ENCODE measurements at places on chromosomes 4 and X.
A peak's percentile ranks its signal among the peaks of the same experiment; 100 is the strongest.

GRCh38 chr4:61723492-61723891 lies 523.4 kb downstream of the ADGRL3 start:
- no peak for DNase-seq

GRCh38 chr4:118784776-118785175 lies 51.1 kb downstream of the SEC24D start:
- DNase-seq = no peak

DNA sequence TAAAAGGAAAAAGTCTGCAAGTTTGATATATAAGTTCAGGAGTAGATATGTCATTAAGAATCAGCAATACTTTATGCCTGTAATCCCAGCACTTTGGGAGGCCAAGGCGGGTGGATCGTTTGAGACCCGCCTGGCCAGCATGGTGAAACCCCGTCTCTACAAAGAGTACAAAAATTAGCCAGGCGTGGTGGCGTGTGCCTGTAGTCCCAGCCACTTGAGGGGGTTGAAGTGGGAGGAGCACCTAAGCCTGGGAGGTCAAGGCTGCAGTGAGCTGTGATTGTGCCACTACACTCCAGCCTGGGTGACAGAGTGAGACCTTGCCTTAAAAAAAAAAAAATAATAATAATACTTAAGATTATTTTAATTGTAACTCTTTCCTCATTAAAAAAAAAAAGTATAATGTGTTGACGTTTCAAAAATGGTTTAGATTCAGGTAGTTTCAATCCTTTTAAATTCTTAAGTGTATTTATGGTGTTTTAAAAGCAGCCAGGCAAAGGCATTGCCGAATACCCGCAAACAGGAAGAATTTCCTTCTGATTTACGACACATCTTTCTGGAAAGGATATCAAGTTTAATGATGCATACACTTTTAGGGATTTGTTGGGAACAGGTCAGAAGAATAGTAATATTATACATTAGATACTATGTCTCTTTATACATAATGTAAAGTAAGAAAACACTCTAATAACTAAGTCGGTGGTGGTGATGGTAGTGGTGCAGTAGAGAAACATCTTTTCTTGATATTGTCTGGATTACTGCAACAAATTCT lies 80.9 kb downstream of the KDM6A start:
- no peak for DNase-seq

DNA sequence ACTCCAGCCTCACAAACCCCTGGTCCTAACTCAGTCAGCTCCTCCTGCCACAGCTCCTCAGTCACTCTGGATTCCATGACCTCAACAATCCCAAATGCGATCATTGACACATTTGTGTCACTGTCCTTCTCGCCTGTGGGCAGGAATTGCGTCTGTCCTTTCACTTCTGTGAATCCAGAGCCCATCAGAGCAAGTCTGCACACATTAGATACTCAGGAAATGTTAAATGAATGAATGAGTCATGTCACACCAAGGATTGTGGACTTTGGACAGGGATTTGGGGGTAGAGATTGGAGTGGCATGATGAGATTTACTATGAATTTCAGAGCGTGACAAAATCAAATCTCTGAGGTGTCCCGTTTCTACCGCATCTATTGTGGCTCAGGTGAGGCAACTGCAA lies 11.8 kb upstream of the CLDN24 start:
- no peak for DNase-seq

- no peak for DNase-seq
Measured at GRCh38 chr4:18666322-18666721, 644.8 kb upstream of the LCORL start.

DNA sequence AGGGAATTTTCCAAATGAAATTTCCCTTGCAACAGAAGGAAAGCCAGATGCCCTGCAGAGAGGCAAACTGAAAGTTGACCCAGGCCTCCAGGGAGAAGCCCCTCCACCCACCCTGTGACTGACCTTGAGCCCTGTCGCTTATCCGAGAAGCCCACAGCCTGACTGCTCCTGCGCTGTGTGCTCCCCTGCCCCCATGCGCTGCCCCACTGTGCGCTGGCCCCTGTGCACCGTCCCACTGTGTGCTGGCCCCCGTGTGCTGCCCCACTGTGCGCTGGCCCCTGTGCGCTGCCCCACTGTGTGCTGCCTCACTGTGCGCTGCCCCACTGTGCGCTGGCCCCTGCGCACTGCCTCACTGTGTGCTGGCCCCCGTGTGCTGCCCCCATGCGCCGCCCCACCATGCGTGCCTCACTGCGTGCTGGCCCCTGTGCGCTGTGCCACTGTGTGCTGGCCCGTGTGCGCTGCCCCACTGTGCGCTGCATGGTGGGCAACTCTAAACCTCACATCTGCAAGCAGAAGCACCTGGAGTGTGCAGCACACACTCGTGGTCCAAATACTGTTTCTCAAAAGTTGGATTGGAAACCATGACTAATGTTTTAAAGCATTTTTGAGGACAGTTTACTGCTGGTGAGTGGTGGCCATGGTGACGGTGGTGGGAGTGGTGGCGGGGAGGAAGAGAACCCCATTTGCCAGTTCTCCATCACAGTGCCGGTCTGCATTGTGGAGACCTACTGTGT lies 8.3 kb upstream of the GRPEL1 start:
- DNase-seq = peak; percentile 47

DNA sequence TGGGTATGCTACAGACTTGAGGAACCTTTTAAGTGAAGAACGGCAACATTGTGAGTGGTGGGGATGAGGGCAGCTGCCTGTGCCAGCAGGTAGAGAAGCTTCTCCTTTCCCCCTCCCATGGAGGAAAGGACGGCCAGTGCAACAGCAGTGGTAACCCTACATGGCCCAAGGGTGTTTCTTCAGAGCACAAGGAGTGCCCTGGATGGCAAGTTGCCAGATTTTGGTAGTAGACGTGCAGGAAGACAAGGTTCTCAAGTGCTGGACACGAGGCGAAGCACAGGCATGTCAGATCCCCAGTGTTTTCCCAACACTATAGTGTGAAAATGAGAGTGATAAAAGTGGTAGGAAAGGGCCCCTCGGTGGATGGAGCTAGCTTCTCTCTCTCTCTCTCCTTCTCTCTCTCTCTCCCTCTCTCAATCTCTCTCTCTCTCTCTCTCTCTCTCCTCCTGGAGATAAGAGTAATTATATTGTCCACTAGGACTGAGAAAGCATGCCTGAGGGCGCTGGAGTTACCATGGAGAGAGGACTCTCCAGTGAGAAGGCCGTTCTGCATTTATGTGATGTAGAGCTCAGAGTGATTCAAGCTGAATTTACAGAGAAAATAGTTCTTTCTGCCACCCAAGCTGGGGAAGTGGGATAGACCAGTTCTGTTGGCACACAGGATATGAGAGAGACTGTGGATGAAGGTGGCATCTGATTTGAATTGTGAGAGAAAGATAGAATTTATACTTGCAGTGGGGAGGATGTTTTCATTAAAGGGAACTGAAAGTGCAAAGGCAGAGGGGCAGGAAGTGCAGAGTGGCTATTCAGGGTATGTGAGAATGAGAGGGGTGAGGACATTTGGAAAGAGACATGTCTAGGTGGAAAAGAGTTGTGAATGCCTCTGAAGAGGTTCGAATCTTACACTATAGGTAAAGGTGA lies 25.7 kb upstream of the TRPC3 start:
- DNase-seq = no peak

- no peak for DNase-seq
Measured at GRCh38 chr4:47145630-47146029, 114.3 kb downstream of the GABRB1 start.

DNA sequence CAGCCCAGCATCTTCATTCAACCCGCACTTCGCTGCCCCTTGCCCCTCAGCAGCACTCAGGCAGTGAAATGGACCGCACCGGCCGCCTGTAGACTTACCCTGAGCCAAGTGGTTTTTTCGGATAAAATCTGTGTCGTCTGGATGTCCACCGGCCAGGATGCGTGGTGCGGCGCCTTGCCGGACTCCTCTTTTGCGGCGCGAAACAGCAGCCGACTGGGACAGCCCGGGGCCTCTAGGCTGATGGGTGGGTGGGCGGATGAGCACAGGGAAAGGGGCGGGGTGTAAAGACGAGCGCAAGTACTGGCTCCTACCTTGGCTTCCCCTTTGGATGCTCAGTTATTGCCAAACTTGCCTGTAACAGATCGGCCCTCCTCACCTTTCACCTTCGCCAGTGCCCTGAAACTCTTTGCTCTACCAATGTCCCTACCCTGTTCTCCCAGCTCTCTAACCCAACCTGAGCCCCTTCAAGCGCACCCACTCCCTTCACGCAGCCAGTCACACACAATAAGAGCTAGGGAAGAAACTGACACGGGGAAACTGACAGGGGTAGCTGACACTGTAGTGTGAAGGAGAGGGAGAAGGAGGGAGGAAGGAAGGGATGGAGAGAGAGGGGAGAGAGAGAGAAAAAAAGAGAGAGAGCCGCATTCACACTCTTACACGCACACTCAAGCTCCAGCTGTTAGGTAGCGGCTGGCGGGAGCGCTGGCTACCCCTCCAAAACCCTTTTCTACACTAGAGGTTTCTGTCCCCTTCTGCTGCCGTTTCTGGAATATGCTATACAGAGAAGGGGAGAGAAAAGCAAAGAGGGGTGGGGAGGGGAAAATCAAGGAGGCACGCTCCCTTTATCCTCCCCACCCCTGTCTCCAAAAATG lies 559 bp downstream of the TRPC5 start:
- peak; percentile 44 for DNase-seq

- no peak for DNase-seq
Measured at GRCh38 chrX:102684772-102685520, 27.3 kb upstream of the GPRASP2 start.

DNA sequence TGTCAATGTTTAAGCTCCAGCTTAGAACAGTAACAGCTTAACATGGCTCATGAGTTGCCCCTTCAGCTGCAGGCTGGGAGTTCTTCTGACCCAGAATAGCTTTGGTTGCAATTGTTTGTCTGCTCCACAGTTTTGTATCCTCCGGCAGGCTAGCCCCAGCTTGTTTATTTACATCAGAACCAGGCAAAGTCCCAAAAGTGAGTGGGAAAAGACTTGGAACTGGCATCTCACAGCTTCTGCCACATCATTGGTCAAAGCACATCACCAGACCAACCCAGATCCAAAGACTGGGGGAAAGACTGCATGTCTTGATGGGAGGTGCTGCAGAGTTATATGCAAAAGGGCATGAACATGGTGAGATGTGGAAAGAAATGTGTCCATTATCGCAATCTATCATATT lies 231.2 kb upstream of the CPEB2 start:
- no peak for DNase-seq

- no peak for DNase-seq
Measured at GRCh38 chrX:95505721-95506120, 1178.9 kb upstream of the DIAPH2 start.

GRCh38 chr4:189823591-189823990 lies 117.1 kb upstream of the FRG1 start:
- no peak for DNase-seq

DNA sequence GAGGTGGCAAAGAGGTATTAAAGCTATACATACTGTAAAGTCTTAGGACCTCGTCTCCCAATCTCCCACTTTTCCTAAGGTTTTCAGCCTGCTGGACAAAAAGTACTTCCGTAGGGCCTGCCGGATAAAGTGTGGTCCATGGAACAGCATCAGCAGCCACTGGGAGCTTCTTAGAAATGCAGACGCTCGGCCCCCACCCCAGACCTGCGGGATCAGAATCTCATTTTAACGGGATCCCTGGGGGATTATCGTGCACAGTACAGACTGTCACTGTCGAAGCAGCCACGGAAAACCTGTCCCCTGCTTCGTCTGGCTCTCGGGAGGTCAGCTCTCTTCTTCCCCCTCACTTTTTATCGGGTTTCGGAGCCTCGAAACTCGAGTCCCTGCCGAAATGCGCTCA lies 802 bp downstream of the ADGRG2 start:
- DNase-seq = no peak

- peak; percentile 35 for DNase-seq
Measured at GRCh38 chrX:131675596-131676194, 131.8 kb downstream of the OR13H1 start.

GRCh38 chr4:96504386-96504785 lies 664.5 kb downstream of the PDHA2 start:
- no peak for DNase-seq

DNA sequence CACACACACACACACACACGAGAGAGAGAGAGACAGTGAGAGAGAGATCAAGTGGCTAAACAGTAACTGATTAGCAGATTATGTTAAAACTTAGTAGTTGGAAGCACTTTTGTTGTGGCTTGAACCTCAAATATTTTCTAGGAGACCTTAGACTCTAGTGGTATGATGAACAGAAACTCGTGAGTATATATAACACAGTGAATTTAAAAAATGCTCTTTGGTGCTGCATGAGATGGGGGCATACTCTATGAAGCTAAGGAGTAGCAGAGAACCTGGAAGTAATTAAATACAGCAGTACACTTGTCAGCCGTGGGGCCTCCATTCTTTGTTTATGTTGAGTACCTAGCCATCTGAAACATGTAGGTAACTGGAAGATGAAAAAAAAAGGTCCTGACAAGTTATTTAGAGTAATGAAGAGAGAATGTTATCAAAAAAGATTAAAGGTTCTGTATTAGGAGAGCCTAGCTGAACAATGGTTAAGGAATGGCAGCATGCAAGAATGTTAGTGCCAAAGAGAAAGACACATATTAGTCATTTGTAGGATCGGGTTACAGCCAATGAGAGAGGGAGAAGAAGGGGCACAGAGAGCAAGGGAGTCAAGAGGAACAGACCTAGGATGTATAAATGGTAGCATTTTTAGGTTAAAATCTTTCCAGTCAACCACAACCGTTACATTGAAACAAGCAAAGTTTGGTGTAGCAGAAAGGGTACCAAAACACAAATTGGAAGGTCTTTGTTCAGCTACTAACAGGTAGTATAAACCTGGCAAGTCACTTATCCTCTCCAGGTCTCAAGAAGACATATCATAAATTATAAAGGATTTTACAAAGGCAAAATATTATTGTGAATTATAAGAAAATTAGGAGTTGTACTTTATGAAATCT lies 316.7 kb upstream of the DIPK2B start:
- no peak for DNase-seq

DNA sequence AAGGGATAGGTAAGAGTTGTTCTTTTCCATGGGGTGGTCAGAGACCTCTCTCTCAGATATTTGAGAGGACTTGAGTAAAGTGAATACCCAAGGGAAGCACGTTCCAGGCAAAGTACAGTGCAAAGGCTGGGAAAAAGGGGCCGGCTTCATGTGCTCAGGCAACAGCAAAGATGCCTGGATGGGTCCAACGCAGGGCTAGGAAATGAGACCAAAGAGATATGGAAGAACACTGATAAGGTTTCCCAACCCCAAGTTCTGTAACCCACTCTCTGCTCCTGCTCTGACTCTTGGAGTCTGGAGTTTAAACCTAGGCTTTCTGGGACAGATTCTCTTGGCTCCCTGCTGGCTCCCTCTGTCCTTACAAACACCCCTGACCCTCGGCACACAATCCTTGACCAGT lies 36.2 kb upstream of the PROM1 start:
- no peak for DNase-seq

- no peak for DNase-seq
Measured at GRCh38 chr4:89995006-89995405, 100.4 kb downstream of the MMRN1 start.

GRCh38 chr4:150593996-150594395 lies 12.0 kb downstream of the MAB21L2 start:
- no peak for DNase-seq

Measured in SK-N-SH (cell line).